Activated B cell treated with CpG ODN at 0.5 μM for 24 hours (primary cell): ENCODE measurements at places on chromosomes 12 and 14.

GRCh38 chr12:80107221-80107620 lies 7.9 kb downstream of the OTOGL start:
- no peak for DNase-seq

GRCh38 chr14:104789752-104790743 lies 5.5 kb downstream of the AKT1 start:
- DNase-seq: no peak

GRCh38 chr12:122943196-122943595 lies 23.1 kb downstream of the ABCB9 start:
- DNase-seq: no peak

- no peak for DNase-seq
These were observed 658.0 kb upstream of the MDGA2 start for GRCh38 chr14:48333221-48333920.

DNA sequence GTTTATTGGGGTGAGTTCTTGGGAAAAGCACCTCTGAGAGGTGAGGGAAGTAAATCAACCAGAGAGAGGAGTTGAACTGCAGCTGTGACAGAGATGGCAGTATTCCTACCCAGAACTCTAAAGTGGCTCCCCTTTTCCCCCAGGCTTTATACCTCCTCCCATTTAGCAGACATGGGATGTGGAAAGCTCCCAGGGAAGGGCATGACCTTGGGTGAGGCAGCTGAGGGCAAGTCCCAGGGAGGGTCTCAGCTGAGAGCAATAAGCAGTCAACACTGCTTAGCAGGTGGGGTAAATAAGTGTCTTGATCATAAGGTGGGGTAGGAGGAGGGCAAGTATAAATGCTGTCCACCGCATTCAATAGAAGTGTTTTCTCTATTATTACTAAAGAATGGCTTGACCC lies 143.0 kb downstream of the AKAP6 start:
- DNase-seq: no peak

- DNase-seq: no peak
These were observed 528.2 kb downstream of the MED13L start for GRCh38 chr12:115749071-115749841.

- DNase-seq: no peak
These were observed 13.4 kb upstream of the GPRC5A start for GRCh38 chr12:12877781-12878455.

DNA sequence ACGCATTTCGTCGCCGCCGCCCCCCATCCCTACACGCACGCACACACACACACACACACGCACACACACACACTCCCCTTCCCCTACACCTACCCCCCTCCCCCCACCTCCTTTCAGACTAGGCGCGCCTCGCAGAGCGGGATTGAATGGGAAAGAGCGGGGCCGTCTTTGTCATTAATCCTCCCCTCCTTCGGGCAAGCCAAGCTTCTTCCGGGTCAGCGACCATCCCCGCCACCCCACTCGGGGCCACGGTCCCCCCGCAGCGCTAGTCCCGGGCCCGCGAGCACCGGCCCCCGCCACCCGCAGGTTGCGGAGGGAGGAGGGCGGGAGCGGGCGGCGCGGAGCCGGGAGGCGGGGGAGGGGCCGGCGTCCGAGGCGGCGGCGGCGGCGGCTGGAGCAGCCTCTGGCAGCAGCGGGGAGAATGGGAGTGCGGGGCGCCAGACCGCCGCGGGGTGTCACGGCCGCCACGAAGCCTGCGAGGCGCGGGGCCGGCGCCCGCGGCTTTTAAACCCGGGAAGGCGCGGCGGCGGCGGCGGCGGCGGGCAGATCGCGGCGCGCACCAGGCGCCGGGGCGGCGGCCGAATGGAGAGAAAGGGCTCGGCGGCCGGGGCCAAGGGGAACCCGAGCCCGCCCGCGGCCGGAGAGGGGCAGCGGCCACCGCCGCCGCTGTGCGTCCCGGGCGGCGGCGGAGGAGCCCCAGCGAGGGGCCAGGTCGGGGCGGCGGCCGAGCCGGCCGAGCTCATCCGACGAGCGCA lies at the start of gene TTC9:
Gene TTC9, plus strand, starts transcription at position 369 of the 755 bp plus-strand sequence. Its CDS starts 214 bp downstream, at position 583.
- peak; percentile 52 for DNase-seq

DNA sequence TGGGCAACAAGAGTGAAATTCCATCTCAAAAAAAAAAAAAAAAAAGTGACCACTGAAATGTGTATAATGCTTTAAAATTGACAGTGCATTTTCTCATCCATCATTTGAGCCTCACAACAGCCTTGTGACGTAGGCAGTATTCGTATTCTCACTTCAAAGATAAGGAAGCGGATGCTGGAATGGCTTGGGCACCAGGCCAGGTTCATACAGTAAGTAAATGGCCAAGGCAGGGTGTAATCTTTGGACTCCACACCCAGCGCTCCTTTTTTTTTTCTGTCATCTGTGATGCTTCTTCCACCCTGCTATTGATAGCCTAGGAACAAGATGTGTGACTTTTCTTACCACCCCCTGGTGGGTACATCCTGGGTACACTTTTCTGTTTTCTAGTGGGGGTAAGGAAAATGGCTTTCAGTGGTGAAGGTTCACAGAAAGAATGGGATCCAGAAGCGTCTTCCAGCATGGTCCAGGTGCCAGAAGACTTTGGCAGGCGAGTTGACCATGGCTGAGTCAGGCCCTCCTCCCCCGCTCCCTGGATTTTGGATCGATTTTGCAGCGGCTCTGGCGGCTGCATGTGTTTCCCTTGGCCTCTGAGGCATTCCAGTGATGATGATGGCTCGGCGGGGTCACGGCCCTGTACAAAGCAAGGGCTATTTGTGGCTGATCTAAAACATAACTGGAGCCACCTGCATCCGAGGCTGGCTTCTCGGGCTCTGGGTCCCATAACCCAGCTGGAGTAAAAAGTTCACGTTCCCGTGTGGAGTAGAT lies 110.6 kb downstream of the CACNA1C start:
- no peak for DNase-seq

- no peak for DNase-seq
These were observed 125.8 kb downstream of the SLC38A4 start for GRCh38 chr12:46699986-46700385.

GRCh38 chr14:81625343-81625742 lies 91.7 kb upstream of the SEL1L start:
- no peak for DNase-seq

DNA sequence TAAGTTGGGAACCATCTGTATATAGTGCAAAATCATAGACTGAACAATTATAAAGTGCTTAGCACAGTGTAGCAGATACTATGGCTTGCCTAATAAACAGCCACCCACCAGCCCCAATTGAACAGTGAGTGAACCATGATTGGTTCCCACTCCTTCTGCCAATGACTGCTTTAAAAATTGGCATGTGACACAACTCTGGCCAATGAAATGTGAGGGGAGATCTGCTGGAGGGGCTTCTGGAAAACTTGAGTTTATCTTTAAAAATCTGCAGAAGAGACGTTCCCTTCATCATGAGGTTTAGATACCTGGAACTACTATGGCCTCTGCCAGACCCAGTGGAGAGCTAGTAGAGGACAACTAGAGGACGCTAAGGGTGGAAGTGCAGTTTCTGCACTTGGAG lies 4.7 kb downstream of the PIGH start:
- no peak for DNase-seq
